ENCODE measurements at places on chromosomes 4 and X.

GRCh38 chr4:155822572-155822971 lies 43.5 kb downstream of the ASIC5 start:
- DNase-seq, result no peak

- DNase-seq, result no peak
Observed at GRCh38 chr4:52704133-52704532, 45.0 kb upstream of the USP46 start.

- no peak for DNase-seq
Observed at GRCh38 chrX:149515954-149516602, 11.0 kb upstream of the IDS start.

- DNase-seq, result no peak
Observed at GRCh38 chr4:151808542-151808941, 47.7 kb upstream of the GATB start.

- no peak for DNase-seq
Observed at GRCh38 chr4:80492761-80493160, 157.2 kb downstream of the CFAP299 start.

- no peak for DNase-seq
Observed at GRCh38 chr4:181944527-181944926, 298.7 kb upstream of the TENM3 start.

DNA sequence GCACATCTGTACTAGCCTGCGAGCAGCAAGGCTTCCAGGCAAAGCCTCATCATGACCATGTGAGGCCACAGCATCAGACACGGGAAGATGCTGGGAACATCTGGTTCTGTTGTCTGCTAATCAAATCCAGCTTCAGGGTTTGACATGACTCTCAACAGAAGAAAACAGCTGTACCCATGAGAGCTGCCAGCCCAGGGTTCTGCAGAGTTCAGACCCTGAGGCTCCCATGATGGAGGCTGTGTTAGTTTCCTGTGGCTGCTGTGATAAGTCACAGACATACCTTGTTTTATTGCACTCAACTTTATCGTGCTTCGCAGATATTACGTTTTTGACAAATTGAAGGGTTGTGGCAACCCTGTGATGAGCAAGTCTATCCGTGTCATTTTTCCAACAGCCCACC lies 37.5 kb downstream of the JAKMIP1 start:
- DNase-seq, result no peak

- no peak for DNase-seq
Observed at GRCh38 chrX:48894891-48895290, 2.7 kb downstream of the TIMM17B start.

DNA sequence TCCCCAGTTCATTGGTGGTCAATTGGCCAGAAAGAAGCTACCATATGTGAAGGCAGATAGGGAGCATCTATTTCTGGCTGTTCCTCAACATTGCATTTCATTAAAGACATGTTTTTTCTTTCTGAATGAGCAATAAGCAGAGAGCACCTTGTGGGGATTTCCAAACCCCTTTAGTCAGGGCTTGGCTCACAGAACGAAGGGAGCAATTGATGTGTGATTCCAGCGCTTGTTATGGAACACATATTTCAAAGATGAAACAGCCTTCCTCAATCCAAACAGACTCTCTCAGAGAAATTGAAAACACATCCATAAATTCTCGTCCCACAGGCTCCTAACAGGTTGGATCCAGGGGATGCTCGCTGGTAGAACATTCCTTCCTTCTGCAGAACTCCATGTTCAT lies 84.1 kb downstream of the CLCN4 start:
- DNase-seq, result no peak

- DNase-seq, result no peak
Observed at GRCh38 chr4:155505321-155505720, 128.6 kb upstream of the MAP9 start.

DNA sequence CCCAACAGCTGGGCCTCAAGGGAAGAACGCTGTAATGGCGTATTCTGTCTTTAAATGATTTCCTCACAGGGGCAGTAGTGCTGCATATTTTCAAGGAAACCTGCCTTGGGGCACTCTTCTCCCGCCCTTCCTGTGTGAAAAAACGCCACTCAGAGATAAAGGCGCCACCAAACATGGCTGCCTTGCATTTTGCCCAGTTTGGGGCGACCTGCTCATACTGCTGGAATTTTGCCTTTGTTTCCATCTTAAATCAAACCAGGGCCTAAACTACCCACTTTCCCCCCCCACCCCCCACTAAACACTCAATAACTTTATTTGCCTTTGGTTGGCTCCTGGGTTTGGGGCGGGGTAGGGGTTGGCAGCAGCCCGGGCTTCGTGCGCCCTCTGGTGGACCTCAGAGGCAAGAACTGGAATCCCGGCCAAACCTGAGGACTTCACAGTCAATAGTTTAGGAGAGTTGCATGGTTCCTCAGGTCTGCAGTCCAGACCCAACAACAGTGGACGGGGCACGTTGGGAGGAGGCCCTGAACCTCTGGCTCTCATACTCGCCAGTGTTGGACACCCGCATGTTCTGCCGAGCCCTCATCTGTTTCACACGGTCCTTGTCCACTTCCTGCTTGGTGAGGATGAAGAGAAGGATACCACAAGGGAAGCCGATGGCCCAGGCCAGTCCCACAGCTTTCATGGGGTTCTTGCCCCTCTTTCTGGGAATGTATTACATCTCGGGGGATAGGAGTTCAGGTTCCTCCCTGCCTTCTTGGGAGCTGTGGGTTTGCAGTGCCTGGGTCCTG lies 220.1 kb upstream of the STK26 start:
- DNase-seq, result no peak

DNA sequence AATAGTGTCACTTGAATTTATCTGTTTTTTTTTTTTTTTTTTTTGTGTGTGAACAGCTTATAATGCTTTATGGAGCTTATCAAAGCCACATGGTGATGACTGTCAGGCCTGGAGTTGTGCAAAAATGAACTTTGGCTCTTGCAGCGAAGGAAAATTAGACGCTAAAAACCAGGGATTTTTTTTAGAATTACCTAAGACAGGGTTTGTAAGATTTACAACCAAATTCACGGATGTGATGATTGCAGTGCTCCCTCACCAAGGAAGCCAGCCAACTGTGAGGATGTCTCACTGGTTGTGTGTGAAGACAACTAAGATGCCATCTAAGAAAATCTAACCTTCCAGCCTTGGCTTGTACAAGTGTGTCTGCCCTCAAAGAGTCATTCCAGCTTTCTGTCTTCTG lies 127.1 kb upstream of the SLC4A4 start:
- no peak for DNase-seq

- DNase-seq, result peak; percentile 26
Observed at GRCh38 chr4:38523524-38524448, 140.2 kb upstream of the KLF3 start.

DNA sequence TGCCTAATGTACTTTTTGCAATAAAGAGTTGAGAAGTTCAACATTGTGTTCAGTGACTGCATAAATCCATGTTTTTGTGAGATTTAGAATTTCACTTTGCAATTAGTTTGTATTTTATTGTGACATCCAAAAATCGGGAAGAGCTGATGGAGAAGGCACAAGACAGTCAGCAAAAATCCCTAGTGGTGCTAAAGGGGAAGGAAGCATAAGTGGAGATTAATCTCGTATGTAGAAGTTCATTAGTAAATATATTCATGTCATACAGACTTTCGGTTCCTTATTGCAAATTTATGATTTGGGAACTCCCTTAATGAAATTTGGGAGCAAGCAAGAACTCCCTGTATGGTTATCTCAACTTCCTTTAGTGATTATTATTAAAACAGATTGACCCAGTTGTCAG lies 57.8 kb upstream of the SLC39A8 start:
- no peak for DNase-seq

- DNase-seq, result no peak
Observed at GRCh38 chr4:188092824-188093223, 16.6 kb downstream of the TRIML2 start.

GRCh38 chr4:6516762-6517161 lies 44.3 kb upstream of the PPP2R2C start:
- DNase-seq, result no peak

DNA sequence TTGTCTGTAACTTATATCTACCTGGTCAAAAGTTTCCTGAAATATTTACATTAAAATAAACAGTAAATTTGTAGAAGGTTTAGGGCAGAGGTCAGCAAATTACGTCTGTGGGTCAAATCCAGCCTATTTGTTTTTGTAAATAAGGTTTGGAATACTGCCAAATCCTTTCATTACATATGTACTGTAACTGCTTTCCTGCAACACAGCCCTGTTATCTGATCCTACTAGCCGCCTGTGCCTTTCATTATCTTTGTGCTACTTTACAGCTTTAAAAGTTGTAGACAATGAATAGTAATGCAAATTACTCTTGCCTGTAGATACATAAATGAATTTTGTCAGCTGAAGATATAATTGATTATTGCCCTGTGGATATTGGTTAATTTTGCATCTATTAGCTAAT lies 369.6 kb upstream of the SLC7A11 start:
- DNase-seq, result no peak

- DNase-seq, result no peak
Observed at GRCh38 chrX:139803224-139803623, 95.3 kb upstream of the MCF2 start.

- DNase-seq, result no peak
Observed at GRCh38 chr4:126888968-126889367, 743.8 kb upstream of the INTU start.

- DNase-seq, result no peak
Observed at GRCh38 chr4:82989575-82990429, 20.8 kb downstream of the LIN54 start.

DNA sequence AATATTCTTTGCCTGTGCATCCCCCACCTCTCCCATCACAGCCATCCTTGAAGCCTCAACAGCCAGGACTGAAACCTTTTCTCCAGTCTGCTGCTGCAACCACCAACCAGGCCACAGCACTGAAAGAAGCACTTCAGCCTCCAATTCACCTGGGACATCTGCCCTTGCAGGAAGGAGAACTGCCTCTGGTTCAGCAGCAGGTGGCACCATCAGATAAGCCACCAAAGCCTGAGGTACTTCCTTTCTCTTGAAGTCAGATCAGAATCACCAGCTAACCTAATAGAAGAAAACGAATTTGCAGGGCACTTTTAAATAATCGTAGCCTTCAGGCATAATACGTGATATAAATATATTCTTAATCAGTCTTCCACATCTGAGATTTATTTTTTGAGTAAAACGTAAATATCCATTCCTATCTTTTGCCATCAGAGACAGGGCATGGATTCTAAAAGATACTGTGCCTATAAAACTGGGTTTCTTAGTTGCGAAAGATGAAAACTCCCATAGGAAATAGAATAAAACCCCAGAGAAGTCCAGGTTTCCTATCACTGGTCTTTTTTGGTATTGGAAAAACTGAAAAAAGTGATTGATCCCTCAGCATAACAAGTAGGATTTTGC lies 9.5 kb downstream of the AMBN start:
- DNase-seq, result peak; percentile 47

GRCh38 chrX:45006002-45006800 lies 133.2 kb downstream of the KDM6A start:
- DNase-seq, result no peak

GRCh38 chrX:108456971-108457477 lies 17.4 kb downstream of the COL4A5 start:
- DNase-seq, result no peak

- DNase-seq, result no peak
Observed at GRCh38 chr4:60250657-60251056, 949.5 kb upstream of the ADGRL3 start.

DNA sequence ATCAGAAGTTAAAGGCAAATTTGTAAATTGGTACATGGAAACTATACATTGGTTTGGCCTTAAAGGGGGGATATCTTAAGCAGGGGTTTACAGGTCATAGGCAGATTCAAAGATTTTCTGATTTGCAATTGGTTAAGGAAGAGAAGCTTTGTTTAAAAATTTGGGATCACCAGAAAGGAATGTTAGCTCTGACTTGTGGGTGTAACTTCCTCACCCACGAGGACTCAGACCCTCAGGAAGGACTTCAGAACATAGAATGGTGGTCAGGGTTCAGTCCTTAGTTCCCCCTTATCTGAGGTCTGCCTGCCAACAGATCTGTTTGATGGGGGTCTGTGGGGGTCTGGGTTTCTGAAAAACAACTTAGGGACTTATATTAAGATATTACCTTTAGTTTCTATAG lies 427.4 kb upstream of the DIPK2B start:
- no peak for DNase-seq

- no peak for DNase-seq
Observed at GRCh38 chr4:78517050-78517652, 34.4 kb upstream of the ANXA3 start.

All from activated CD4-positive, alpha-beta T cell treated with anti-CD3 and anti-CD28 coated beads, Interleukin-2, amount 50 U/mL, for 24 hours (primary cell).